Tibial nerve (tissue), 4 donors: ENCODE measurements at places on chromosomes 6 and 20. TPM values are rescaled to one million over a fixed set of nuclear protein-coding genes. Genes with fewer than 3 reads are reported as not detected.

Gene TCP11
- total RNA-seq = not detected

Gene CALHM4
- total RNA-seq = not detected

Gene BIRC7
- total RNA-seq = 53.1 TPM

Gene F13A1
- total RNA-seq = 147 TPM

Gene FAM162B
- 12.3 TPM for total RNA-seq

Gene PNPLA1
- not detected for total RNA-seq

Gene KCNK5
- total RNA-seq = 20.0 TPM

Gene DUSP15
- 39.8 TPM for total RNA-seq

Gene NKX2-2
- not detected for total RNA-seq

GRCh38 chr6:111743862-111744692, 129.2 kb downstream of the FYN start:
- no peak overlapping the region for H3K27ac ChIP-seq
- peak; percentile 81 for DNase-seq
- H3K4me3 ChIP-seq = no peak overlapping the region
- no peaks in the 10 kb centered on the region for H3K36me3 ChIP-seq
- H3K27me3 ChIP-seq = no peaks in the 10 kb centered on the region

- H3K27ac ChIP-seq = no peak overlapping the region
- H3K4me3 ChIP-seq = no peak overlapping the region
- DNase-seq = no peak
- no peaks in the 10 kb centered on the region for H3K36me3 ChIP-seq
These were observed 1009.2 kb upstream of the GJE1 start for GRCh38 chr6:141123497-141123896.

- no peaks in the 10 kb centered on the region for H3K27me3 ChIP-seq
- no peaks in the 10 kb centered on the region for H3K36me3 ChIP-seq
- H3K4me1 ChIP-seq = no peaks in the 10 kb centered on the region
- no peak overlapping the region for H3K27ac ChIP-seq
- no peak overlapping the region for H3K4me3 ChIP-seq
These were observed 65.7 kb downstream of the SULF2 start for GRCh38 chr20:47719625-47720024.

GRCh38 chr6:135673501-135674309, 176.2 kb upstream of the AHI1 start:
- DNase-seq = no peak
- no peaks in the 10 kb centered on the region for H3K27me3 ChIP-seq
- no peak overlapping the region for H3K4me3 ChIP-seq
- no peaks in the 10 kb centered on the region for H3K4me1 ChIP-seq

DNA sequence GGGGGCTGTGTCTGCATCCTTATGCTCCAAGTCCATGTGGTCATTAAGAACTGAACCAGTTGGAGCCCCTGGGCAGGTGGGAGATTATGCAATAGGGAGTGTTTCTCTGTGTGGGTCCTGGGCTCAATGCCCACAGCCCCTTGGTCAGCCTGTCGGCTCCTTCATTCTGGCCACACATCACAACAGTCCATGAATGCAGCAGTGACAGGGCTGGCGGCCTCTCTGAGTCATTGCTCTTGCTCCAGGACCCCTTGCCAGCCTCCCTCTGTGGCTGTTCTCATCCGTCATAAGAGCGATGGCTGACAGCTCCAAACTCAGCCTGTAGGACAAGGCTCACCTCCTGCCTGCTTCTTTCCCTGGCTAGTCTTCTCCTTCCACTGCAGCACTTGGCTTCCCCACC, 609.5 kb upstream of the CDH4 start:
- no peaks in the 10 kb centered on the region for H3K27me3 ChIP-seq
- no peak for DNase-seq
- H3K27ac ChIP-seq = no peak overlapping the region
- no peaks in the 10 kb centered on the region for H3K36me3 ChIP-seq
- H3K4me3 ChIP-seq = no peak overlapping the region

DNA sequence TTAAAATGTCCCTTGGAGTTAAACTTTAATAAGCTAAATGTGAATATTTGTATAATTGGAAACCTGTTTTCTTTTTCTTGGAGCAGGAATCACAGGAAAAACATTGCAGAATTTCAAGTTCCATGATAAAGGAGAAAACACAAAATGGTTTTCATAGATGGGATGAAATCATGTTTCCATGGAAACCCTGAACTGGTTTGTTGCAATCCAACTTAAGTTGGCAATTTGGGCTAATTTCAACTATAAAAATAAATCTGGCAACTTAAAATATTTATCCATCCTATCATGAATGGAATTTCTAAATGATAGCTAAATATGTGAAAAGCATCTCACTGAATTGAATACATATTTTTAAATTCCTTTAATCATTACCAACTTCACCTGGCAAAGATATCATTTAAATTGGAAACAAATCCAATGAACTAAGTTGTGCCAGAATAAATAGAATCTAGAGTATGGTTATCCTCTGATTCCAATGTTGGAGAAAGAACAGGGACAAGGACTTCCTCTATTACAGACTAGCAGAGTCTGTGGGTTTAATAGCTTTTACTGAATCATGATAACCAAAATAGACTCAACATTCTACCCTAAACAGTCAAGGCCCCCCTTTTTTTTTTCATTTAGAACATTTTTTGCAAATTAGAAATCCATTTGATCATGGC, 33.2 kb downstream of the COL21A1 start:
- no peak overlapping the region for H3K27ac ChIP-seq
- no peak overlapping the region for H3K4me3 ChIP-seq
- no peaks in the 10 kb centered on the region for H3K4me1 ChIP-seq
- H3K27me3 ChIP-seq = no peaks in the 10 kb centered on the region

DNA sequence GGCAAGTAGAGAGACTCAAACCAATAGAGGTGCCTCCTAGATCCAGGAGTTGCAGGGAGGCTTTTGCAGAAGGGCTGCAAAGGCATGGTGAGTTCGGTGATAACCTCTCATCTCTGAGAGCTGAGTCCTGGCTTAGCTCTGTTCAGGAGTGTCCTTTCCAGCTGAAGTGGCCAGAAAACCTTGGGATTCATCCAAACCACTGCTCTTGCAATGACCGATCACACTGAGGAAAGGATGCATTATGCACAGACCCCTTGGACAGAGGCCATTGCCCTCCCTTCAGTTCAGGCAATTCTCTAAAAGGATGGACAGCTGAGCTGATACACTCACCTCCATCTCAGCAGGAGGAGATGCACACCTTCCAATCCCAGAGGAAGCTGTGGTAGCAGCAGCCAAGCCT, 158.8 kb upstream of the ENPP5 start:
- H3K36me3 ChIP-seq = no peaks in the 10 kb centered on the region
- peaks cover 8% of the 10 kb centered on the region for H3K4me1 ChIP-seq
- peak; percentile 13 for DNase-seq
- H3K27ac ChIP-seq = no peak overlapping the region

DNA sequence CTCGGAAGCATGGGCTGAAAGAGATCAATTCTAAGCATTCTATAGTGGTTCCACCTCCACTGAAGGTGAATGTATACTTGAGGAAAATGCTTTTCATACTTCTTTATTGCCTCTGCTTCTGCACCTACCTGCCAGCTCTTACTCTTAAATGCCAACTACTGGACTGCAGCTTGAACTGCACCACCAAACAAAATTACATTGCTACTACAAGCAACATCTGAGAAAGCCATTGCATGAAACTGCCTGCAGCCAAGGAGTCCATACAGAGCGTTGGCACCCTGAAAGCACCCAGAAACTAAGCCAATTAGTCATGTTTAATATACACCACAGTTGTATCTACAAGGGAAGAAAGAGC, 440.9 kb downstream of the BTBD3 start:
- no peak overlapping the region for H3K27ac ChIP-seq
- no peaks in the 10 kb centered on the region for H3K27me3 ChIP-seq
- no peak overlapping the region for H3K4me3 ChIP-seq
- no peaks in the 10 kb centered on the region for H3K4me1 ChIP-seq
- no peaks in the 10 kb centered on the region for H3K36me3 ChIP-seq

GRCh38 chr20:62529896-62530642, 54.3 kb upstream of the GATA5 start:
- no peaks in the 10 kb centered on the region for H3K36me3 ChIP-seq
- no peaks in the 10 kb centered on the region for H3K4me1 ChIP-seq
- peaks cover 67% of the 10 kb centered on the region for H3K27me3 ChIP-seq

DNA sequence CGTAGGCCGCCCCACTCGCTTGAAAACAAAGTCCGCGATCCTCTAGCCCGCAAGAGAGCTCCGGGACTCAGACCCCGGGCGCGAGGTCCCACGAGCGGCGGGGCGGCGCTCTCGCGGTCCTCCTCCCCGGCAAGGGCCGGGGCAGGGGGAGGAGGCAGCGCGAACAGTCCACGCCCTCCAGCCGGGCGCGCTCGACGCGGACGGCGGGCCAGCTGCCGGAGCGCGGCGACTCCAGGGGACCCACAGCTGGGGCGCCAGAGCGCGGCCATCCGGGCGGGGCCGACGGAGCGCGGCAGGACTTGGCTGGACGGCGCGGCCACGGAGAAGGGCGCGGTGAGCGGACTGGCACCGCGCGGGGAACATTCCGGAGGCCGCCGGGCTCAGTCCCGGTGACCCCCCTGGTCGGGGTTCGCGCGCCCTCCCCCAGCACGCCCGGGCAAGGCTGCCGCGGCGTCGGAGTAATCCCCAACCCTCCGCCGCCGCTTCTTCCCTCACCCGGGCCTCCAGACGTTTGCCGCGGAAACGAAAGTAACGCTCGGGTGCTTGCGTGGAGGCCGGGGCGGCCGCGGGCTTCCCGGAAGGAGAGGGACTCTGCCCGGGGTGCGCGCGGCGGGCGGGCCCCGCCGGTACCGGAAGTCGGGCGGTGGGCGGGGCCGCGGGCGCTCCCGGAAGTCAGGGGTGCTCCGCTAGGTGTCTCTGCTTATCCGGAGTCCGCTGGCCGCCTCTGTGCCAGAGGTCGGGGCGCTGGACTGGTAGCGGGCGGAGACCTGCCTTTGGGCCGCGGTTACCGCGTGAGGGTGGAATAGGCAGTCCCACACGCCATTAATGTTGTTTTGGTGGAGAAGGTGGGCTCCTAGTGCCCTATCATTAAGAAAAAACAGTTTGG, at the start of gene RIPK1:
TSS of gene RIPK1 (plus strand) at position 166 of the 886 bp plus-strand sequence. CDS start 8,330 bp downstream, outside the sequence.
- no peaks in the 10 kb centered on the region for H3K4me1 ChIP-seq
- peak within 1 kb of the TSS; percentile 94 for H3K27ac ChIP-seq
- DNase-seq = peak; percentile 88

DNA sequence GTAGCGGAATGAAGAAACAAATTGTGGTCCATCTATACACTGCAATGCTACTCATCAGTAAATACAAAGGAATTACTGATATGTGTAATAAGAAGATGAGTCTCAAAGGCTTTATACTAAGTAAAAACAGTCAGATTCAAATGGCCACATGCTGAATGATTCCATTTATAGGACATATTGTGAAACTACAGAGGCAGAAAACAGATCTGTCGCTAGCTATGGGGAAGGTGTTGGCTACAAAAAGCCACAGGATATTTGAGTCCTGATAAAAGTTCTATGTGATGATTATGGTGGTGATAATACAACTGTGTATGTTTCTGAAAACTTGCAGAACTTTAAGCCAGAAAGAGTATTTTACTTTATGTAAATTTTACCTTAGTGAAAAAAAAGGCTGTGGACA, 313.2 kb downstream of the HDGFL1 start:
- no peak overlapping the region for H3K4me3 ChIP-seq
- H3K27ac ChIP-seq = no peak overlapping the region
- DNase-seq = no peak

GRCh38 chr20:43046966-43047365, 142.7 kb downstream of the PTPRT start:
- DNase-seq = no peak
- no peaks in the 10 kb centered on the region for H3K36me3 ChIP-seq

GRCh38 chr6:113178349-113178748, 678.8 kb upstream of the MARCKS start:
- no peaks in the 10 kb centered on the region for H3K36me3 ChIP-seq
- H3K4me3 ChIP-seq = no peak overlapping the region
- DNase-seq = no peak
- no peaks in the 10 kb centered on the region for H3K27me3 ChIP-seq

DNA sequence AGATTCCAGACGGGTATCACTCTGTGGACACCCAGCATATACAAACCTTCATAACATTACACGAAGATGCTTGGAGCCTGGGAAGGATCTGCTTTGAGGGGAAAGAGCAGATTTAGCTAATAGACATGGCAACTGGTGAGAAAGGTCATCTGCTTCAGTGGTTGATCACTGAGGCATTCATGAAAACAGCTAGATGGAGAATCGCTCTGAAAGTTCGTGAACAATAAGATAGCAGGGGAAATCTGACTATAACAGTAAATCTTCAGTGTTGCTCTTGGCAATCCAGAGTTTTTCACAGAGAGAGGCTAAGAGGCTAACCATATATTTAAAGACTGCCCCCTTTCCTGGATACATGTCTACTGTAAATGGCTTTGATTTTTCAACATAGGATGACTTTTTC, 245.3 kb downstream of the FARS2 start:
- no peaks in the 10 kb centered on the region for H3K27me3 ChIP-seq
- DNase-seq = no peak
- no peak overlapping the region for H3K4me3 ChIP-seq
- no peaks in the 10 kb centered on the region for H3K4me1 ChIP-seq
- no peaks in the 10 kb centered on the region for H3K36me3 ChIP-seq

GRCh38 chr20:5090191-5090590, 29.6 kb downstream of the PCNA start:
- peak; percentile 34 for DNase-seq
- H3K36me3 ChIP-seq = no peaks in the 10 kb centered on the region
- H3K4me3 ChIP-seq = no peak overlapping the region
- H3K4me1 ChIP-seq = peaks cover 6% of the 10 kb centered on the region
- H3K27me3 ChIP-seq = no peaks in the 10 kb centered on the region

DNA sequence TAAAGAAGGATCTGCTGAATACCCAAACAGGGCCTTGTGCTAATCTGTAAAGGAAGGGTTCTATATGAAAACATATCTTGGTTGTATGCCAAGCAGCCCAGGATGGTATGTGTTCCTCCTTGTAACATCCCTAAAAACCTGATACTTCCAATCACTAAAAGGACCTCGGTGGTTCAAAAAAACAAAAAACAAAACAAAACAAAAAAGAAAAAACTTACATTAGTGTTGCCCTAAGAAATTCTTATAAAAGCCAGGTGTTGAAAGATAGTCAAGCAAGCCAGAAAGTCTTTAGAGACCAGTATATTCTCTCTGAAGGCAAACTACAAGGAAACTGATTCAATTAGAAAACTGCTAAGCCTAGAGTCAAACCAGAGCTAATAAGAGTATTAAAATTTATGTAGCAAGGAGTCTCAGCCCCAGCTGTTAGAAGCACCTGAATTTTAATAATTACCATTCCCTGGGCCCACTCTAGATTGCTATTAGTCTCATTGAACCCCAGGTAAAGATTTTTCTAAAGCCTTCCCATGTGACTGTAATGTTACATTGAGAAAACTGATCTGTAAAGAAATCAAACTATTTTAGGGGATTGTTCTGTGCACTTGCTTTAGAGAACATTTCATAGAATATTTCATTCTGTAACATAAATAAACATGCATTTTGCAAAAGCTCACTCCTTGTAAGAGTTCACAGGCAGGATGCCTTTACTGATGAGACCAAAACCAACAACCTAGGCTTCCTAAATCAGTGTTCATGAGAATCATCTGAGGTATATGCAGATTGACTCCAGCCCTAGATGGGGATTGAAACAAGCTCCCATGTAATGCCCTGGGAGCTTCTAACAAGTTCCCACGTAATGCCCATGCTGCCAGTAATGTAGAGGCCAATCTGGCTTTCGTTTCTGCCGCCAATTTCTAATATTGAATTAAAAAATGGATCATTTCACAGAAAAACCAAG, 95.2 kb upstream of the BTN3A2 start:
- H3K27me3 ChIP-seq = no peaks in the 10 kb centered on the region
- no peak overlapping the region for H3K4me3 ChIP-seq
- no peaks in the 10 kb centered on the region for H3K36me3 ChIP-seq
- no peak for DNase-seq
- no peak overlapping the region for H3K27ac ChIP-seq
